T-cell (primary cell): ENCODE measurements at places on chromosomes 1 and 21.

- no peak for DNase-seq
These were observed 375.6 kb downstream of the HLX start for GRCh38 chr1:221254813-221255212.

GRCh38 chr1:32197074-32197473 is 3.3 kb upstream of the CCDC28B start:
- no peak for DNase-seq

DNA sequence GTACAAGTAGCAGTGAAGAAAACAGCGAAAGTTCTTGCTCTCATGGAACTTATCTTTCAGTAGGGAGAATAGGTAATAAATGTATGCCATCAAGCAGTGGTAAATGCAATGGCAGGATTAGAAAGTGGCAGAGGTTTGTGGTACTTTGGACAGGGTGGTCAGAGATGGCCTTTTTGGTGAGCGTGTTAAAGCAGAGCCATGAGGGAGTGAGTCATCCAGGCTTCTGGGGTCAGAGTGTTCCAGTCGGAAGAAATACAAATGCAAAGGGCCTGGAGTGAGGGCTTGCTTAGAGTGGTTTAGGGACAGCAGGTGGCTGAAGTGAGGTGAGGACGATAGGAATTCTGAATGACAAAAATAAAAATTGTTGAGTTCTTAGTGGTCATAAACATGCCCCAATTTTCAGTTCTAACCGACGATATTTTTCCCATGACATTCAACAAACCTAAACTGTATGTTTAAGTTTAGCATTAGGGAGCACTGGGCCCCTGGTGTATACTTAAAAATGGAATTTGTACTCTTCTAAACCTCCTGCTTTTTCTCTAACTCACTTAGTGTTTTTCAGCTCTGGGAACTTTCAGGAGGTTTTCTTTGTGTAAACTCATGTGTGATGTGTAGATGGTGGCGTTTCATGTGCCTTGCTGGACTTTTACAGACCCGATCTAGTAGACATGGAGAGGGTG is 78.2 kb downstream of the MACF1 start:
- no peak for DNase-seq

- DNase-seq: no peak
These were observed 31.6 kb downstream of the LHX4 start for GRCh38 chr1:180261524-180262155.

- DNase-seq: no peak
These were observed 54.4 kb upstream of the BCL10 start for GRCh38 chr1:85330711-85331290.

GRCh38 chr1:109935451-109935900 is 24.8 kb downstream of the CSF1 start:
- DNase-seq: no peak

GRCh38 chr21:34202553-34203372 is 129.4 kb downstream of the MRPS6 start:
- DNase-seq: no peak

DNA sequence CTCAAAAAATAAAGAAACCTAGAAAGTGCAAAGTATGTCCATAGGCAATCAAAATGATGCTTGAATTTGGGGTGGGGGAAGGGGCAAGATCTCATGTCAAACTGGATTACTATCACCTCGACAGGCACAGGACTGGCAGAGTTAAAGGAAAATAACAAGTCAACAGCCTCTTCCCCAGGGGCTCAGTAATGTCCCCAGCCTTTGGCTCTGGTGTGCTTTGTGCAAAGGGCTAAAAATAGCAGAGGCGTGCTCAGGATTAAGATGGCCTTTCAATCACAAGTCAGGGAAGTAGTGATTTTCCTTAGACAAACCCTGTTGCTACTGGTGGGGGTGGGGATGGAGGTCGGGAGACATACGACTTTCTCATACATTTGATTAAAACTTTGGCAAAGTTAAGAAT is 63.5 kb upstream of the OLIG2 start:
- no peak for DNase-seq

DNA sequence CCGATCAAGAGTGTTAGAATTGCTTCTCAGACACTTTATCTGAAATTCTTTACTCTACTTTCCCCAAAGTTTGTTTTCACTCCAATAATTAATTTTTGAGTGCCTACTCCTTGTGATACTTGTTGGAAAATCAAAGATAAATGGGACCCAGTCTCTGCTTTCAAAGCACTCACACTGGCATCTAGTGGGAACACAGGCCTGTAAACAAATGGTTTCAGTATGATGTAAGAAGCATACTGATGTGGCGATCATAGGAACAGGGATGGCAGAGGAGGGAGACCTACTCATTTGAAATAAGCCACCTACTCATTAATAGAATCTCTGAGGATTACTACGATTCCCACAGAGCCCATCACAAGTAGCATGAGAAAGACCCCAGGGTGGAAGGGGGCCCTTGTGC is 273.7 kb upstream of the ST6GALNAC5 start:
- no peak for DNase-seq

GRCh38 chr1:112686417-112686816 is 12.0 kb downstream of the MOV10 start:
- DNase-seq: no peak

DNA sequence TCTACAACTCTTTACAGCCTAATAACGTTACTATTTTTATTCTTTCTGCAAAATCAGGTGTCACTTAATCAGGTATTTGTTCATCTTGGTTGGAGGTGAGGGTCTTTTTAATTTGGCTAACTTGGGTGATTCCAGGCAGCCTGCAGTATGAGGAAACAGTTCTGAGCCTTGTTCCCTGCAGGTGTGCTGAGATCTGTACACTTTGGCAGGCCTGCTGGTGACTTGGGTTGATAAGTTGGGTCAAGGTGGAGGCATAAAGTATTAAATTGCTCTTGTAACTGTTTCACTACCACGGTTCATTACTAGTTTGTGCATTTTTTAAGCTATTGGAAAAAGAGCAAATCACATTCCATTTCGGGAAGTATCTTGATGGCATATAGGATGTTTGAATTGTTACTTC is 10.0 kb downstream of the MAP3K21 start:
- DNase-seq: no peak

DNA sequence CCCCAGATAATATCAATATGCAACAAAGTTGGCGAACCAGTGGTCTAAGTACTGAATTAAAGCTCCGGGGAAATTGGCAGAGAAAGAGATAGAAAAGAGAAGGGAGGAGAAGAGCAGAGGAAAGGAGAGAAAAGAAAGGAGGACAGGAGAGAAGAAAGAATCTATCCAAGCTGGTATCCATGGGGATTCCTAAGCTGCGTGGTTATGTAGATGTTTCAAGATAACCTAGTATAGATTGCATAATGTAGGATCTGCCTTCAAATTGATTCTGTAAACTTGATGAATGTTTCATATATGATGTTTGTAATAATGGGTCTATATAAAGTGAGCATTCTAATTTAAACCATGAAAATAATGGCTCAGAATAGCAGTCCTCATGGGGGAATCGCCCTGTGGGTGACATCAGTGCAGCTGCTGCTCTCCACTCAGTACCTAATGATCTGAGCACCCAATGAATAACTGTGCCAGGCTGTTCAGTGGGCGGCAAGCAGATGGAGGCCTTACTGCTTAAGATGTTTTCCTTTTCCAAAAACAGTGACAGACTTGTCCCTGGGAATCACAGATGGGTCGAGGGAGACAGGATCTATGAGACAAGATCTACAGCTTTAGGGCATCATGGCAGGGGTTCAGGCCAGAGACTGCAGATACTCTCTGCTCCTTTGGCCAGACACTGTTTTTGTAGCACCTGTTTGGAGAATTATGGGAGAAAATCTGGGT is 78.0 kb downstream of the LAMC2 start:
- no peak for DNase-seq

- DNase-seq: no peak
These were observed 27.4 kb upstream of the DNASE2B start for GRCh38 chr1:84370831-84371394.

DNA sequence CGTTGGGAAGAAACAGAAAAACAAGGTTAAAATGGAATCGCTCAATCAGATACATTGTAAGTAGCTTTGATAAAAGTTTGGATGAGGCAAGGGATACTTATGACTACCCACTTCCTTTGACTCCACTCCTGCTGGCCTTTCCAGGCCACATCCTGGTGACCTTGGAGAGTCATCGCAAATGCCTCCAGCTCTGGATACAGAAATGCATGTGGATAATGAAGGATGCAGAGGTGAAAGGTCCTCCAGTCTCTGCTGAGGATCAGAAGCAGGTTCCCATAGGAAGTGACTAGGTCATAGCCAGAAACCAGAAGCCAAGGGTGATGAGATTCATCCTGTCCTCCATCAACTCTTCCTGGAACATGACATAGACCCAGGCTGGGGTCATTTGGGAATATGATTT is 6.2 kb upstream of the CAMK1G start:
- DNase-seq: no peak

DNA sequence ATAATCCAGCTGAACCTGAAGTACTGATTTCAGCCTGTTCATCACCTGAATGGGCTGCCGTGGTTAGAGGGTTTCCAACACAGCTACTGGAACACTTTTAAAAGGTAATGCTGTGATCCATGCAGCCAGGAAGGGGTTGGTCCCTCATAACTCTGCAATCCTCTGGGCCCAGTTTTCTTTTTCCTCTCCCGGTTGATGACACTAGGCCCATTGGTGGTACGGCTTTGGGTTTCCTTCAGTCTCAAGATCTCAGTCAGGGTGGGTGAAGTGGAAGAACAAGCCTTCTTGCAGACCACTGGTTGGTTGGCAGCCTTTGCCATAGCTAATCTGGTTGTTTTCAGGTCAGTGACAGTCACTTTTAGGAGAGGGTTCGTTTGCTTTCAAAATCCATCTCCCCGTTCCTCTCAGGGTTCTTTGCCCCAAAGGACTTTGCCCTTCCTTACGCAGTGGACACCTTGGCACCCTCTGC is 502 bp upstream of the SLC35A3 start:
- peak; percentile 4 for DNase-seq

- no peak for DNase-seq
These were observed 123.2 kb downstream of the IGSF21 start for GRCh38 chr1:18230840-18231239.

DNA sequence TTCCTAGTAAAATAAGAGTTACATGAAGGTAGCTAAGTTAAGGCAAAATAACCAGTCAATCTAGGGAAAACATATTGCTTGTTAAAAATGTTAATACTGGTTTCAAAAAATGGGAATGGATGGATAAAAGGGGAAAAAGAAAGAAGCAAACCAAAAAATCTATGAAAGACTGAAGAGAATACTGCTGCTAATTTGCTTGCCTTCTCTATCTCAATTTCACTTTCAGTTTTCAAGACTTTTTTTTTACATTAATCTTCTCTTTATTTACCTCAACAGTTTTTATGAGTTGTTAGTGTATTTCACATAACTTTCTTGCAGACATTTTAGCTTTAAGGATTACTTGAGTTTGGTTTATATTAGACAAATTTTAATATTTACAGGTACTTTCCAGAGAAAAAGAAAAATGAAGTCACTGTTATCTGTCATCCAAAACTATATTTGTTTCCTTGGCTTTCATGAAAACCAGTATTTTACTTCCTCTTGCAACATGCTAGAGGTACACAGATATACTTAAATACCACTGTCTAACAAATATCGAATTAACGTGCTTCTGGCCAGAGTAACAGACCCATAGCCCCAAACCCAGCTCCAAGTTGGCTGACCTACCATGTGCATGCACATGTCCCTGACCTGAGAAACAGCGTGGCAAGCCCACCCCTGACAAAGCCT is 70.7 kb downstream of the COL24A1 start:
- DNase-seq: no peak

DNA sequence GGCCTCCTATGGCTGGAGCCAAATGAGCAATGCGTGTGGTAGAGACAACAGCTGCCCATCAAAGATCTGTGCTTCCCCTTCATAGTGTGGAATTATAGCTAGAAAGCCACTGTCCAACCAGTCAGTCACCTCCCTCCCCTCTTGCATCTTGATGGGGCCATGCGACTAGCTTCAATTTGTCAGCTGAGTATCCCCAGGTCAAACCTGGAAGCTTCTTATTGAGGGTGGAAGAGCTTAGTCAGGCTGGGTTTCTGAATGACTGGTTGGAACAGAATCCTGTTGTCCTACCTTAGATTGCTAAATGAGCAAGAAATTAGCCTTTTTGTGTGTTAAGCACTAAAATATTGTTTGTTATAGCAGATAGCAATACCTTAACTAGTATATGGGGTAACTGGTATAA is 625.4 kb downstream of the PTPRC start:
- DNase-seq: no peak

DNA sequence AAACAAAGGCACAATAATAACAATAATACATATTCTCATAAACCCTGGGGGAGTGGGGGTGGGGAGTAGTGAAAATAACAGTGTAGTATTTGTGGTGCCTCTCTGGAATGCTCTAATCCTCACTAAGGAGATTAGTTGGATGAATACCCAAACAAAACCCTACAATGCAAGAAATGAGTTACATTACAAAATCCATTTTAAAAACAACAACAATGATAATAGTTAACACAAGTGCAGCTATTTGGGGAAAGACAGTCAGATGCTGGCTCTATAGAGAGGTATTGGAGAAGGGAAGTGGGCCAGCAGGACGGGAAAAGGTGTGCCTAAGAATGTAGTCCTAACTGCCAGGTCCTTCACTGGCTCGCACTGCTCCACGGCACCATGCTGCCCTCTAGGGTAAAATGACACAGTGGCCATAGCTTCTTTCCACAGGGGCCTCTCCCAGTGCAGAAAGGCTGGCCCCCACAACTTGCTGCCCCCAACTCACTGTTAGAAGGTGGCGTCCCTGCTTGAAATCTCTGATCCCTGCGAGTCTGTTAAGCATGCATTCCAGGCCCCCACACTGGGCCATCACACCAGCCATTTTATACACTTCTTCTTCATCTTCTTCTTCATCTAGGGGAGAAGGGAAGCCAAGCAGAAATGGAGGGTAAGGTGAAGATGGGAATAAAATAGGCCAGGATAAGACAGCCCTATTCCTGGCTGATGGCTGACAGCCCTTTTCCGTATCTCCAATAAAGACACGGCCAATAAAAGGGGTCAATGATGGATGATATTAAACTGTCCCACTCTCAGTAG is 113.8 kb downstream of the UBR4 start:
- peak; percentile 18 for DNase-seq

DNA sequence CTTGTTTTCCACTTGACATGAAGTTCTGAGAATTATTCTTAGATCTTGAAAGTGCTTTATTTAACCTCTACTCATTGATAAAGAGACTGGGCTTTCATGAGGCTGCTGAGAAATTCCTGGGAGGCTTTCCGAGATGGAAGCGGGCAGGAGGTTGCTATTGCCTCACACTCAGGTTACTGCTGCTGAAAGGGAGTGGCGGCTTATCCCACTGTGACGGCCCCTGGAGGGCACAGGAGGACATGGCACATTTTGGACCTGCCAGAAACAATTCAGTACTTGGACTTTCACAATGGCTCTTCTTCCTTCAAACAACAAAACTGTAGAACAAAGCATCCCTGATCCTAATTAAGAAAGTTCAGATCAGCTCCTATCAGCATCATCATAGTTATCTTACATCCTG is 16.2 kb upstream of the MARK1 start:
- no peak for DNase-seq

DNA sequence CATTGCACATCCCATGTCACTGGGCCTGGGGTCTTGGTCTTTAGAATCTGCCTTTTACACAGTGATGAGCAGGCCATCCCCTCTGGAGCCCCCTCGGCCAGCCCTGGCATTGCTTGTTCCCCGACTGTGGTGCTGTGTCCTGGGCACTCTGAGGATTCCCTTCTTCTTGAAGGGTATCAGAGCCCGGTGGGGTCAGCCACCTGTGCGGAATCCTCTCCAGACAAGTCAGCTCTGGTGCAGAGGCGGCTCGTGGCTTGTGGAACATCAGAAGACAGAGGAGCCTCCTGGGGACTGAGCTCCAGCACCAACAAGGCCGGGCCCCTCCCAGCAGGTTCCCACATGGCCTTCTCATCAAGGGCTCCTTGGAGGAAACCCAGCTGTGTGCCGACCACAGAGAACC is 57.9 kb upstream of the AJAP1 start:
- no peak for DNase-seq
